HuH-7.5 (cell line): ENCODE measurements at places on chromosomes 2 and 18.
A peak's percentile ranks its signal among the peaks of the same experiment; 100 is the strongest.

DNA sequence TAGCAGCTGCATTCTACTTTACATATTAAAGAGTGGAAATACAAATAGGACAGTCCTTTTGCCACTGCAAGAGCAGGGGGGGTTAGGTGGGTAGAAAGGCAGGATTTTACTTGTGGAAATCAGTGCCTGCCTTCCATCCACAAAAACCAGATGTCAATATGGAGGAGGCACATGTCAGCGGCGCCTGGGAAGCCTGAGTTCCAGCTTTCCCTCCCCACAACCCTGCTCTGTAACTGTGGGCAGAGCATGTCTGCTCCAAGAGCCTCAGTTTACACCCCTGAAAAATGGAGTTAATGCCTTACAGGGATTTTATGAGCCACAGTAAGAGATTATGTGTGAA lies 32.9 kb downstream of the STEAP3 start:
- DNase-seq, result no peak

GRCh38 chr2:208249296-208249695 lies 5.6 kb downstream of the IDH1 start:
- no peak for DNase-seq

GRCh38 chr2:189231719-189232323 lies 52.3 kb upstream of the COL5A2 start:
- no peak for DNase-seq

DNA sequence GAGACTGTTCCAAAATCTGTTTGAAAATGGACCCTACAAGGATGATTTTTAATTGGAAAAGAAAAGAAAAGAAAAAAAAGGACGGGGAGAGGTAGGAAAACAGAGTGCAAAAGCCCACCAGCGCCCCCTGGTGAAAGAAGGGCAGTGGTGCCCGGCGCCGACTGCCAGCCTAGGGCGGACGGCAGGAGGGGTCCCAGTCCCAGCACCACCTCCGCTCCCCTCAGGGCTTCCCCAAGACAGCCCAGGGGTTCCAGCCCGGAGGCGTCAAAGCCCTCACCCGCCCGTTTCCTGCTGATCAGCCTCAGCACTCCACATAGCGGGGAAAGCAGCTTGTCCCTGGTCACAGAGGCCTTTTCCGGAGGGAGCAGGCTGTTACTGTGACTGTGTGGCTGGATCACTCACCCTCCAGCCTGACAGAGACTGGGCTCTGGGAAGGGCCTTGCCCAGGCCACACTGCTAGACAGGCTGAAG lies 213.9 kb downstream of the TFCP2L1 start:
- DNase-seq, result peak; percentile 80

DNA sequence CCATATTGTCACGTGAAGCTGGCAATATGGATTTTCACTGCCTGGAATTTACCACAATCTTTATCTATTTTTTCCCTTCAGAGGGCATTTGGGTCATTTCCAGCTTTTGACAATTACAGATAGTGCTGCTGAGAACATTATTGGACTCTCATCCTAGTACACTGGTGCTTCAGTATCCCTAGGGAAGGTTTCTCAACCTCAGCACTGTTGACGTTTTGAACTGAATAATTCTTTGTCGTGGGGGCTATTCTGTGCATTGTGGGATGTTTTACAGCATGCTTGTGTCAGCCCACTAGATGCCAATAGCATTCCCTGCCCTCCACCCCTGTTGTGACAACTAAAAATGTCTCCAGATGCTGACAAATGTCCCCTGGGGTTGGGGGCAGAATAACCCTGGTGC lies 185.7 kb downstream of the TPGS2 start:
- no peak for DNase-seq

DNA sequence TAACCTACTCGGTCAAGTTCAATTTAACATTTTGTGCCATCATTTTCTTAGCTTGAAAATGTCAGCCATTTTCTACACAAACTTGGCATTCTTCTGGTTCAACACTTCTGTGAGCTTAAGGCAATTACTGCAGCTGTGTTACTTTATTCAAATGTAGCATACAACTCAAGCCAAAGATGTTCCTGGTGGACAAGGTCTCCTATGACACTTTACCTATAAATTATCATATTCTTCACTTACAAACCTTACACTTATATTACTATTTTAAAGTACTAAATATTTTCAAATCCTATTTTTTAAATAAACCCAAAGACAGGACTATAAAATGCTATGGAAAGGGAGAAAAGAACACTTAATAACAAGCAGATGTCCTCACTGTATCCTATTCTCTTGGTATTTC lies 1045.3 kb downstream of the TSN start:
- DNase-seq, result no peak

DNA sequence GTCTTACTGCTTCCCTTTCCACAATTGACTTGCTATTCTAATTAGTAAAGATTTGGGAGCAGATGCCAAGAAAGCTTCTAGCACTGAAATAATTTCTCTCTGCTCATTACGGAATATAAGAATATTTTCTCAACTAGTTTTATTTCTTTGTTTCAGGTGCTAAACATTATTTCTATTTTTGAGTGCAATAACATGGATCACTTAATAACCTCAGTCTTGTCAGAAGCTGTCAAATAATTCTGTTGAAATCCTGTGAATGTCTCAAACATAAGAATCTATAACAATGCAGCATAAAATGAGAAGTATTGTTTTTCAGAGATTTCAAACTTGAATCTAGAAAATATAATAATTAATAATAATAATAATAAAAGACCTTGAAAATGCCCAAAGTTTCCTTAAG lies 1221.0 kb downstream of the DSC3 start:
- DNase-seq, result no peak

DNA sequence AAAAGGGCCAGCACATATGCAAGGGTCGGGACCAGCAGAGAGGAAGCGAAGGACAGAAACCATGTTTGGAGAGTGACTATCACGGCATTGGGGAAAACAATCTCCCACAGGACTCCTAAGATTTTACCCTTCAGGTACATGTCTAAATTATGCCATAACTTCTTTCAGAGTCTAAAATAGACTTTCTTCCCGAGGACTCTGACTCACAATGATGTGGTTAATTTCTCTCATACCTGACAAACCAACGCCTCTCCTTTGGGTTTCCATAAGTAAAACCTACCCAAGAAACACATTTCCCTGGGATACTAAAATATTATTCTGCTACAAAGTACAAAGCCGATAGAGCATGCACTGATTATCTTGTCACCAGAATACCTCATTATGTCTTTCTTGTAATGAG lies 127.8 kb upstream of the NETO1 start:
- no peak for DNase-seq

GRCh38 chr18:37064187-37064586 lies 235.3 kb downstream of the KIAA1328 start:
- no peak for DNase-seq

DNA sequence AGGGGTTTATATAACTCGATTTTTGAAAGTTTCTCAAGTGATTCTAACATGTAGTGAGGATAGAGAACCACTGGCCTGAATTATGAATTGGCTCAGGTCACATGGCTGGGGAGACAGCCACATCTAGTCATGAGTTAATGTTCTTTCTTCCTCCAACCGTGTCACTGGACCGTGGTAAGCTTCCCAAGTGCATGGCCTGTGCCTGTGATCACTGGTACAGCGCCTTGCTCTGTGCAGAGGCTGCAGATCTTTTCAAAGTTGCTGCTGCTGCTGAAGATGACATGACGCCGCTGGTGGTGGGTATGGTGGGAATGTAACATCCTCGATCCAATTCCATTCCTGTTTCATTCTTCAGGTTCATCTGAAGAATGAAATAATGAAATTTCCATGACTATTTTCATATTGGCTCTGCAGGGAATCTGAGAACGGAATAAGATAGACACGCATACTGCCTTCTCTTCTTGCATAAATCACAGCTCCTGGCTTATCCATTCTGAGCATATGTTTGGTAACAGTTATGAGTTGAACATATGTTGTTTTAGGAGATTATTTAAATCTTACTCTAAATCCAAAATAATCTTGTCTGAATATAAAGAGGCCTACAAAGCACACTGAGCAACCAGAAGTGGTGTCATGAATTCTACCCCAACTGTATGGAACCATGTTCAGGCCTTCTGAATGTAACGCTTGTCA lies 100.5 kb upstream of the THSD7B start:
- no peak for DNase-seq

GRCh38 chr2:236731767-236732580 lies 162.3 kb downstream of the ACKR3 start:
- no peak for DNase-seq

DNA sequence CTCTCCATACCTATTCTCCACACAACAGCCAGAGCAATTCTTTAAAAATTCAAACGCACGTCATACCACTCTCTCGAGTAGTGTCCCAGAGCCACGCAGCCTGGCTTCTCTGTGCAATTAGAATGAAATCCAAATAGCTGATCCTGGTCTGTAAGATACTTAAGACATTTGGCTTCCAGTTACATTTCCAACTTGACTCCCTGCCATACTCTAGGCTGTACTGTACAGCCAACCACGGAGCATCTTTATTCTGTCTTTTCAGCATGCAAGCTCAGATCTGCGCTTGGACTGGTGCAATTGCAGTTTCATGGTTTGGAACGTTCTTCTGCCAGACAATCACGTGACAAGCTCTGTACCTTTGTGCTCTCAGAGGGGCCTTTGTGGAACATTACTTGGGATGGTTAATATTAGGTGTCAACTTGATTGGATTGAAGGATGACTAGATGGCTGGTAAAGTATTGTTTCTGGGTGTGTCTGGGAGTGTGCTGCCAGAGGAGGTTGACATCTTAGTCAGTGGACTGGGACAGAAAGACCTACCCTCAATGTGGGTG lies 325.6 kb downstream of the SOX11 start:
- DNase-seq, result no peak

GRCh38 chr2:170812710-170813600 lies 3.7 kb upstream of the GAD1 start:
- peak; percentile 71 for DNase-seq

- DNase-seq, result no peak
Observed at GRCh38 chr18:10143596-10143995, 229.8 kb downstream of the VAPA start.

GRCh38 chr2:172329774-172330671 lies 97.4 kb upstream of the ITGA6 start:
- DNase-seq, result no peak

- no peak for DNase-seq
Observed at GRCh38 chr2:145597006-145597405, 1077.1 kb upstream of the ZEB2 start.

GRCh38 chr18:2655178-2655953 lies at the start of gene SMCHD1:
Gene SMCHD1, plus strand, starts transcription at chr18:2655726. Its CDS starts 350 bp downstream, at chr18:2656076.
- peak; percentile 73 for DNase-seq

DNA sequence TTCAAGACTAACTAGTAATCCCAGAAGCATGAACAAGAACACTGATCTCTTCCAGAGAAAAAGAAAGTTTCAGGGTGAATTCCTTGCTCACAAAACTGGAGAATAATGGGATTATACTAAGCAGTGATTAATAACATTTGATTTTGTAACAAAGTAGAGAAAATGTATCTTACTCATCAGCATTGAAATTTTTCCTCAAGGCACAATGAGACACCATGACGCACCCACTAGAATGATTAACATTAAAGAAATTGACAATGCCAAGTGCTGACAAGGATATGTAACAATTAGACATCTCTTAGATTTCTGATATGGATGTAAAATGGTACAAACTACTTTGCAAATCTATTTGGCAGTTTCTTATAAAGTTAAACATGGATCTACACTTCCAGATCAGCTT lies 101.1 kb upstream of the EPHA4 start:
- no peak for DNase-seq
